ENCODE measurements at places on chromosomes 7 and 10.

- no peak overlapping the region for H3K27ac ChIP-seq
- no peak for DNase-seq
- H3K4me3 ChIP-seq = no peak overlapping the region
- H3K4me1 ChIP-seq = no peaks in the 10 kb centered on the region
- H3K36me3 ChIP-seq = no peaks in the 10 kb centered on the region
These were observed 201.4 kb downstream of the FZD1 start for GRCh38 chr7:91465595-91466061.

GRCh38 chr10:89873055-89873454 lies 171.7 kb downstream of the KIF20B start:
- no peak overlapping the region for H3K4me3 ChIP-seq
- no peak for DNase-seq
- no peaks in the 10 kb centered on the region for H3K4me1 ChIP-seq
- no peak overlapping the region for H3K27ac ChIP-seq
- H3K36me3 ChIP-seq = no peaks in the 10 kb centered on the region

DNA sequence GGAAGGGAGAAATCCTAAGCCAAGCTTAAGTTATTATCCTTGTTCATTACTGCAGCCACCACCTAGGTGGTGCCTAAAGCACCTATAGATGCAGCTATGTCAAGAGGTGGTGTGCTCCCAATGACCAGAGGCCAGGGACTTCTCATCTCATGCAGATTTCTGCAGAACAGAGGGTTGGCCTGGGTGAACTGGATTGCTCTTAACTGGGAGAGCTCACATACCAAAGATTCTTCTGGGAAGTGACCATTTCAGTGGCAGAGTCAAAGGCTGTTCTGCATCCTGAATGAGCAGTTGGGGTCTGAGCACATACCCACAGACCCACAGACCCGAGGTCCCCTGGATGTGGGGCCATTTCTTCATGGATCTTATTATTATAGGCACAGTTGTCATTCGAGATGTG lies 2.1 kb upstream of the CRHR2 start:
- no peak for DNase-seq
- peaks cover 28% of the 10 kb centered on the region for H3K4me1 ChIP-seq
- no peak overlapping the region for H3K4me3 ChIP-seq

DNA sequence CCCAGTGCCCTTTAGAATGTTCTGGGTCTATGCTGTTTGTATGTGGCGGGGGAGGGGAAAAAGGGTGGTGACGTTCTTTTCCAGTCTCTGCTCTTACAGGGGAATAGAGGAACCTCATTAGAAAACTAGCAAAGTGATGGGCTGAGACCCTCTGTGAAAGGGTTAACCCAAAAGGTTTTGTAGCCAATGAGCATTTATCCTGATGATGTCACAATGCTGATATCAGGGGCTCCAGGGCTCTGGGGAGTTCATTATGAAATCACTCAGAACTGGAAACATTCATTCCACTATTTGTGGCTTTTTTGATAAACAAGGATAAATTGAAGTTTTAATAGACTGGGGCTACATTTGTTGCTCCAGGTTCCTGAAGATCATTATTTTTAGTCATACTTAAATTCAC lies 71.7 kb downstream of the ARID5B start:
- H3K27me3 ChIP-seq = no peaks in the 10 kb centered on the region
- H3K4me3 ChIP-seq = no peak overlapping the region
- H3K4me1 ChIP-seq = peaks cover 17% of the 10 kb centered on the region
- DNase-seq = no peak
- H3K27ac ChIP-seq = no peak overlapping the region

GRCh38 chr10:49486738-49487137 lies 52.2 kb downstream of the ERCC6 start:
- H3K36me3 ChIP-seq = peaks cover 51% of the 10 kb centered on the region
- no peak overlapping the region for H3K27ac ChIP-seq
- no peak overlapping the region for H3K4me3 ChIP-seq
- peaks cover 25% of the 10 kb centered on the region for H3K4me1 ChIP-seq

DNA sequence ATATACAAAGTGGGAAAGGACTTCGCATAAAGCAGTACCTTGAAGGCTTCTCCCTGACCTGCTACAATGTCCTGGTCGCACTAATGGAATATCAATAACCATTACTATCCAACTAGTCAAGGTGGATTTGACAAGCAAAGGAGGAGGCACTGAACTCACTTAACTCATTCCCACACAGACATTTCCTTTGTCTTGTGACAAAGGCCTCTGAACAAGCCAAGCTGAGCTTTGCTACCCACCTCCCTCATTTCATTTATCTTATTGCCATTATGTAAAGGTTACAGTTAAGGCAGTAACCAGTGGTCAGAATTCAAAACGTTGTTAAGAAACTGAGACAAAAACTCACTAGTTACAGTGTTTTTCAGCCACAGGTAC lies 7.3 kb downstream of the ELMO1 start:
- H3K36me3 ChIP-seq = no peaks in the 10 kb centered on the region
- DNase-seq = no peak
- peak overlapping the region; percentile 84 for H3K4me3 ChIP-seq
- H3K27me3 ChIP-seq = no peaks in the 10 kb centered on the region
- peak overlapping the region; percentile 74 for H3K27ac ChIP-seq

GRCh38 chr7:67466109-67466508 lies 469.5 kb downstream of the TYW1 start:
- no peaks in the 10 kb centered on the region for H3K36me3 ChIP-seq
- H3K27ac ChIP-seq = no peak overlapping the region
- no peak overlapping the region for H3K4me3 ChIP-seq
- no peaks in the 10 kb centered on the region for H3K4me1 ChIP-seq
- H3K27me3 ChIP-seq = no peaks in the 10 kb centered on the region

DNA sequence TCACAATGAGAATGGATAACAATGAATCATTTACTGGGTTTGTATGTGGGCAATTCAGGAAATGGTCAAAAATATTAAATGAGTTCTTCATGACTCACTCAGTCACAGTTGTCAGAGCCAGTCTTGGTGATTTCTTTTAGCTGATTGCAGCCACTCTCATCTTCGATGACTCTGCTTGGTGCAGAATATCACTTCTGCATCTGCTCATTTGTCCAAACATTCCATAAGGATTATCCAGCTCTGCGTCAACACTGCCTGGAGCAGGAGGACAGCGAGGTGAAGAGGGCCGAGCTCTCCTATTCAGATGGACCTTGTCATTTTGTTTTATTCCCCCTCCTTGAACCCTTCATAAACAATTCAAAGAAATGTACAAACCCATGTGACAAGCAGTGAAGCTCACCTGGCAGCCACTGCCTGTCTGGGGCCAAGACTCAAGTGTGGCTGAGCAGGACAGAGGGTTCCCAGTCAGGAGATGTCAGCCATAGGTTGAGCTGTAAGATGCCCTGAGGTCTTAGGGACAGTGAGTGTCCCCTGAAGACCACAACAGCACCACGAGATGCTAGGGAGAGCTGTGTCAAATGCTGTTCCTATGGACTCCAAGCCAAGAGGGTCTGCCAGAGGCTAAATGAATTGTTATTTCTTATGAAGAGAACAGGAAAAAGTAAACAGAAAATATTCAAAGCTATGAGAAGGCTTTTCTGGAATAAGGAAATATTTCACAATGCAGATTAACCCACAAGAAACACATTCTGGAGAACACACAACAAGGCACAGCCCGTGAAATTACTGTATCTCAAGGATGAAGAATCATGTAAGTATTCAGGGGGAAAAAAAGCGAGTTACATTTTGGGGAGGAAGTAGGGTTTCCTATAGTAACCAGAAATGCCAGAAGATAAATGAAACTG lies 33.1 kb upstream of the EGFR start:
- no peak for DNase-seq
- H3K27ac ChIP-seq = no peak overlapping the region
- no peaks in the 10 kb centered on the region for H3K36me3 ChIP-seq
- H3K4me1 ChIP-seq = no peaks in the 10 kb centered on the region
- no peak overlapping the region for H3K4me3 ChIP-seq
- peaks cover 22% of the 10 kb centered on the region for H3K27me3 ChIP-seq

DNA sequence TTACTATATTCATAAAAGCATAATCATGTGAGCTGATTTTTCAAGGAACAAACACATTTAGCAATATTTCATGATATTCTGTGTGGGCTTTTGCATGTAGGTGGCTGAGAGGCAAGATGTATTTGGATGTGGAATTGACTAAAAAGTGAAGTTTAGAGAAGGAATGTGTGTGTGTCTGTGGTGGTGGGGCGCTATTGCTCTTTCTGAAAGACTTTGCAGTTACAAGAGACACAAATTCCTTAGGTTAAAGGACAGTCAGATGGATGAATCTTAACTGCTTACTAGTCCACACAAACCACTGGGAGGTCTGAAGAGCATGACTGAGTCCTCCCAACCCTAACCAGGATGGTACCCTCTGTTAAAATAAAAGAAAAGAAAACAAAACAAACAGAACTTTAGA lies 200.1 kb downstream of the SDHAF3 start:
- no peaks in the 10 kb centered on the region for H3K4me1 ChIP-seq
- H3K27ac ChIP-seq = no peak overlapping the region
- H3K4me3 ChIP-seq = no peak overlapping the region
- H3K27me3 ChIP-seq = peaks cover 4% of the 10 kb centered on the region

DNA sequence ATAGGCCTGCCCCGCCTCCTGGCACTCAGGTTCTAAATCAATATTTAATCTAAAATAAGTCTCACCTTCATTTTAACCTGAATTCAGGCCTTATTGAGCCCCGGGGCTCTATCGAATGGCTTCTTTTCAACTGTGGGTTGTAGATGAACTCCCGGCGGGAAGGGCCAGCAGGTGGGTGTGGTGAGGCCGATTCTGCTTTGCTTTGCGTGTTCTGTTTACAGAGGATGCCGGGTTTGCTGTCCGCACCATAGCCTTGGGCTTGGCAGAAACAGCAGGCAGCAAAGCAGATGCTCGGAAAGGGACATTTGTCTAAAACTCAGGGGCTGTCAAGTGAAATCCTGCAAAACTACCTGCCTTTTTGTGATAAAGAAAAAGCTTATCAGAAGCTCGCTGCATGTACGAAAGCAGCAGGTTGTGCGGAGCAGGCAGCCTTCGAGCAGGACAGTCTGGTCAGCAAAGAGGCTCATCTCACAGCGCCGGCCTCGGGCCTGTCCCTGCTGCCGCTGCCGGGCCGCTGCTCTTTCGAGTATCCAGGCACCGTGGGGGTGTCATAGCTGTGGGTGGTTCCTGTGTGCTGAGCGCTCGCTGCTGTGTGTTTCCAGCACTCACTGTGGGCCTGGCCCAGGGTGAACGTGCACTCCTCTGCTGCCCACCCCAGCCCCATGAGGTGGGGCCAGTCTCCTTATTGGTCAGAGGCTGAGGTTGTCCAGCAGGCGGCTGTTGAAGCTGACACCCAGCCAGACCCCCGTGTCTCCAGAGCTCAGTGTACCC lies 434.8 kb upstream of the FOXK1 start:
- no peak overlapping the region for H3K4me3 ChIP-seq
- no peaks in the 10 kb centered on the region for H3K4me1 ChIP-seq
- H3K27ac ChIP-seq = no peak overlapping the region
- no peaks in the 10 kb centered on the region for H3K36me3 ChIP-seq

Data from naive thymus-derived CD8-positive, alpha-beta T cell (primary cell).